Activated CD4-positive, alpha-beta T cell treated with anti-CD3 and anti-CD28 coated beads, Interleukin-2, amount 50 U/mL, for 4 hours (primary cell): ENCODE measurements at places on chromosomes 11 and 22.

GRCh38 chr11:35725885-35726284 is 63.3 kb downstream of the TRIM44 start:
- no peak for DNase-seq

GRCh38 chr11:28347371-28347770 is 239.2 kb downstream of the METTL15 start:
- no peak for DNase-seq

GRCh38 chr22:18731075-18731666 is 119.5 kb upstream of the RIMBP3 start:
- no peak for DNase-seq

DNA sequence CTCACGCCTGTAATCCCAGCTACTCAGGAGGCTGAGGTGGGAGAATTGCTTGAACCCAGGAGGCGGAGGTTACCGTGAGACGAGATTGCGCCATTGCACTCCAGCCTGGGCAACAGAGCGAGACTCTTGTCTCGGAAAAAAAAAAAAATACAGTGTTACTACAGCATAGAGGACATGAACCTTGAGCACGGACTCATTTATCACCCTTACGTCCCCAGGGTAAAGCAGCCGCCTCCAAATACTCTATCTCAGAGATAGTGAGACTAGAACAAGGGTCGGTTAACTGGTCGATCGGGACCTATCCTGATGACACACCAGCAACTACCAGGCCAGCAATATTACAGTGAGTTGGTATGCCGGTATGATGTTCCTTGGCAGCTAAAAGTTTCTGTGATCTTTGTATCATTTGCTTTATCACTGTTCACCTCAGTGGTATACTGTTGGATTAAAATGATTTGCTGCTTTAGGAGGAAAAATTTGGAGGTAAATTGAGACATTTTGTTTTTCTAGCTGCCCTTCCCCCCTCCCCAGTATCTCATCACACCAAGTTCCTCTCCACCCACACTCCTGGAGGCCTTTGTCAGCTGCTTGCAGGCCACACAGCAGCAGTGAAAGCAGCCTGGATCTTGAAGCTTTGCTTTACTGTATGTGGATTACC is 7.0 kb upstream of the SIDT2 start:
- no peak for DNase-seq

DNA sequence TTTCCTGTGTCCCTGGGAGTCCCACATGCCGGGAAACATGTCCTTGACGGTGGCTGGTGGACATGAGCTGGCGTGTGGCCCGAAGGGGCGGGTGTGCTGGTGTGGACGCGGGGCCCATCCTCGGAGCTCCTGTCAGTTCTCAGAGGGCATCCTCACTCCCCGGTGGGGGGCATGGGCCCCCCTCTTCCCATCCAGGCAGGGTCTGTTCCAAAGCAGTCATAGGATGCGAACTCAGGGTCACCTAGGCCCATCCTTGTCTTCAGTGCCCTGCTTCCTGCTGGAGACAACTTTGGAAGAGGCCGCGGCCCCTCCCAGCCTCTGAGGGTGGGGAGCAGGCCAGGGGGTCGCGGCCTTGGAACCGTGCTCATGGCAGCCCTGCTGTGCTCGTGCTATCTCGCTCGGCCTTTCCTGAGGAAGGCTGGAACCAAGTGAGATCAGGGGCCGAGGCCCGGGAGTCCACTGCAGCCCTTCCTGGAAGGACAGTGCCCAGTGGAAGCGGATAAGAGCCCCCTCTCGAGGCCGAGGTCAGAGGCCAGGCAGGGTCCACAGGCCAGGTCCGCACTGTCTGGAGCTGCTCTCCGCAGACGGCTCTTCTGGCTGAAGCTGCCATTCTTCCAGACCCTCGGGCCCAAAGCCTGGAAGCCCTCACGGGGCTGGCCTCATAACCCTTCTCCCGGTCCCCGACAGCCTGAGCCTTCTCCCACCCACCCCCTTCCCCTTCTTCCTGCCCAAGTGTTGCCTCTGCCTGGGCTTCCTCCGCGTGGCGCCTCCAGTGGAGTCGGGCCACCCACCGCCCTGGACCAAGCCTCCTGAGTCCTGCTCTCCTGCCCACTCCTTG is 8.7 kb downstream of the GRK2 start:
- DNase-seq = no peak

DNA sequence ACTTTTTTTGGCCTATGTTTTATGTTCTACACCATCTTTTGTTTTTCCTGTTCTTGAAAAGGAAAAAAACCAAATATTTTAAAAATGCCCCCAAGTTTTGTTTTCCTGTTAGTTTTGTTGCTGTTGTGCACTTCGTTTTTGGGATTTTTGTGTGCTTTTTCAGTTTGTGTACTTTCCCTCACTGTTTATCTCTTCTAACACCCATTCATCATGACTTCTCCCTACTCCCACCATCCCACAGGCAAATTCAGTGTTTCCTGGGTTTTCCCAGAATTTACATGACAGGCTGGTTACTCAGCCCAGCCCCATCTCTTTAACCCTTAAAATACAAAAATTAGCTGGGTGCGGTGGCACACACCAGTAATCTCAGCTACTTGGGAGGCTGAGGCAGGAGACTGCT is 15.6 kb downstream of the TMEM123 start:
- no peak for DNase-seq

- DNase-seq = peak; percentile 33
These were observed 6.5 kb downstream of the ADORA2A start for GRCh38 chr22:24433828-24434470.

GRCh38 chr11:10857459-10857708 is 469 bp downstream of the ZBED5 start:
- DNase-seq = no peak

DNA sequence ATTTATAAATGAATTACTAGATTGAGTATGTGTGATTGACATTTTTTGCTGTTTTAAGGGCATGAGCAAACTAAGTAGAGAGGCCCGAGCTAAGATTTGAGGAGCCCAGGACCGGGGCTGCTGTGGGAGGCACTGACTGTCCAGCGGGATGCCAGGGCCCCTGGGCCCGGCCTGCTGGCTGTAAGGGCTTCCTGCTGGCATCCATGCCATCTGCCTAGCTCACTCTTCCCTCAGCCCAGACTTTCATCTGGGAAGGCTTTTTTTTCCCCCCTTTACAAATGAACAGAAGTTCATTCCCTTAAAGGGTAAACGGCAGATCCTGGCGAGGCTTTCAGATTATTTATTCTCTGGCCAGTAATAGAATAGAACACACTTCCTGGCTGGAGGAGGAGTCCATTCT is 16.0 kb upstream of the TP53I11 start:
- DNase-seq = no peak

- no peak for DNase-seq
These were observed 554.2 kb downstream of the JRKL start for GRCh38 chr11:96943970-96944369.

DNA sequence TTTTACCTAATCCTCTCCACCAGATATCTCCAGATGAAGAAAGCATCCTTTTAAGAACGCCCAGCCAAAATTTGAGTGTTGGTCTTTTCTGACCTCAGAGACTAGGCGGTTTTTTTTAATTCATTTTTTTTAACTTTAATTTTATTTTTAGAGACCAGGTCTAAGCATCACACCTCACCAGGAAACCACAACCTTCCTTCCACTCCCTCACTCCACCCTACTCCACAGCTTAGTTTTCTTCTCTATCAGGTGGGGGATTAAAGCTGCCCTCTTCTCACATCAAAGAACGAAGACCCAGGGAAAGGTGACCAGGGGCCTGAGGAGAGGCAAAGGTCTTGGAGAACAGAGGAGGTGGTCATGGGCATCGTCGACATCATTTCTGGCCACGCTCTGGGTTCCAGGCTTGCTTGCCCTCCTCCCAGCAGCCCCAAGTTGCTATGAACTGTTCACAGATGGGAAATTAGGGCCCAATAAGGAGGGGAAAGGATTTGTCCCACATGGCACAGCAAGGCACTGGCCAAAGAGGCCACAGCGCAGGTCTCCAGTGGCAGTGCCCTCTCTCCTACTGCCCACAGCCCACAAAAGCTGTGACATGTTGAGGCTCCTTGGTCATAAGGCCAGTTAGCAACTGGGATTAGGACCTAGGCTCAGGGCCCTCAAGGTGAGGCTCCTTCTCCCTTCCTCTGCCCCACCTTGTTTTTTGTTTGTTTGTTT is 1.4 kb upstream of the PEX16 start:
- DNase-seq = no peak

DNA sequence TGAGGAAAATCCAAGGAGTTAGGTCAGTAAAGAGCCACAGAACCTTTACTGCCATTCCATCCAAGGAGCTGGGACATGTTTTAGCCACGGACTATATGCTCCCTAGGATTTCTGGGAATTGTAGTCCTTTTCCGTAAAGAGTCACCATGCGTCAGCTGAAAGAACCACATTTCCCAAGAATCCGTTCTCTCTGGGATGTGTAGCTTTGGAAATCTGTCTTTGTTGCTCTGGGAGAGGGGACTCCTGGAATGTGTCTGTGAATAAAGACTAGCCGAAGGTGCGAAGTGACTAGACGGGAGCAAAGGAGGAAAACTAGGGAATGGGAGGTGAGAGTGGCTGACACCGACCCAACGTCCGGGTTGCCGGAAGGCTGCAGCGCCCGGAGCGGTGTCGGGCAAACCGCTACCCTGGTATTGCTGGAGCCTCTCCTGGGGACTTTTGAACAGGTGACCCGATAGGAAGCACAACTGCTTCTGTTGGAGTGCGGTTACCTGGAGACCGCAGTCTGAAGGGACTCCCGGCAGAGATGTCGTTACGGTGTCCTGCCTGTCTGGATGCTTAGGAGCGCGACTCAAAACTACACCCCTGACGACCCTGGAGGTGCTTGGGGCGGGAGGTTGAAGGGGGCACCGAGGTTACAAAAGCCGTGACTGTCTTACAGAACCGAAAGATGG is at the start of gene IFTAP:
Gene IFTAP (plus strand): TSS at position 187 of the 674 bp plus-strand sequence. CDS start 15,602 bp downstream, outside the sequence.
- no peak for DNase-seq

DNA sequence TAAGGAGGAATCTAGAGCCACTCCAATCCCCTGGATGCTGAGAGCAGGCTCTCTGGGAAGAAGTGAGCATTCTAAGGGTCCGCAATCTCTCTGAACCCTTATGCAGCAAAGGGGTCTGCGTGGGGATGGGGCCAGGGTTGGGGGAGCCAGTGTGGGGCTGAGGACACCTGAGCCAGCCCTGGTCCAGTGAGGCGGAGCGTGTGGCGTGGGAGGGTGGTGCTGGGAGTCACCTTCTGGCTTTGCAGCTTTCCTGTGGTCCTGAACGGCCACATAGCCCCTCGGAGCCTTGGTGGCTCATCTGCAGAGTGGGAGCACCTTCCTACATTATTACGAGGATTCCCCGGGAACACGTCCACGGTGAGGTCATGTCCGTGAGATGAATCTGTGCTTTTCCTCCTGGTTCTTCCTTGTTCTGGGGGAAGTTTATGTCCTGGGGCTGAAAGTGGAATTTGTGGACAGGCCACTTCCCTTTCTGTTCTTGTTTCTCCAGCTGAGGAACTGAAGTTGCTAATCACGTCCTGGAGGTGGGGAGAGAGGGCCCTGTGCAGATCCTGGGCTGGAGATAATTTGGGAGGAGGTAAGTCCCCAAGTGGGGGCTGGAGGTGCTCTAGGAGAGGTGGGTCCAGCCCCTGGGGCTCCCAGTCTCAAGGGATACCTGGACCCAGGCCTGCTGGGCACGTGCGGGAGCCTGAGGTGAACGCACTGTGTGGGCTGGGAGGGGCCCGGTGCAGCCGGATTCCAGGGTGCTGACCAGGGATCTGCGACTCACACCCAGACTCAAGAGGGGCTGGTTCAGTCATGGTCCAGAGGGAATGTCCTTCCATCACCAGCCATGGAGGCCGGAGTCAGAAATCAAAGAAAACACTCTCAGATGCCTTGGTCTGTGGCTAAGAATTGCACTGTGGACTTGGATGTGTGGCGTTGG is 6.1 kb downstream of the MRGPRE start:
- DNase-seq = no peak

- DNase-seq = peak; percentile 17
These were observed 27.8 kb downstream of the WEE1 start for GRCh38 chr11:9601037-9601875.

GRCh38 chr22:44615602-44616180 is 86.3 kb upstream of the PRR5 start:
- no peak for DNase-seq

DNA sequence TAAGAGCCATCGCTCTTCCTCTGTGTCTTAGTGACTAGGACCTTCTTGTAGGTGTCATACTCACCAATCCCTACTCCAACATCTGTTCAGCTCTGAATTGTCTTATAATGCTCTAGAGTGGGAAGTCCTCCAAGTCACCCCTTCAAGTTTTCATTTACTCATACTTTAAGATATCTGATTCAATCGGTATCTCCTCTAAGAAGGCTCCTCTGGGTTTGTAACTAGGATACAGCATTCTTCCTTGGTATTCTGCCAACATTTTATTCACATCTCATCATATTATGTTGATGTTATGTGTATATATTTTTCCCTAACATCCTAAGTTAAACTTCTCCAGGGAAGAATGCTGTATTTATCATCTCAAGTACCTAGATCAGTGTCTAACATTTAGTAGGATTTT is 662.1 kb downstream of the NTM start:
- no peak for DNase-seq

- no peak for DNase-seq
These were observed 1.5 kb downstream of the SYN3 start for GRCh38 chr22:33056690-33057089.

DNA sequence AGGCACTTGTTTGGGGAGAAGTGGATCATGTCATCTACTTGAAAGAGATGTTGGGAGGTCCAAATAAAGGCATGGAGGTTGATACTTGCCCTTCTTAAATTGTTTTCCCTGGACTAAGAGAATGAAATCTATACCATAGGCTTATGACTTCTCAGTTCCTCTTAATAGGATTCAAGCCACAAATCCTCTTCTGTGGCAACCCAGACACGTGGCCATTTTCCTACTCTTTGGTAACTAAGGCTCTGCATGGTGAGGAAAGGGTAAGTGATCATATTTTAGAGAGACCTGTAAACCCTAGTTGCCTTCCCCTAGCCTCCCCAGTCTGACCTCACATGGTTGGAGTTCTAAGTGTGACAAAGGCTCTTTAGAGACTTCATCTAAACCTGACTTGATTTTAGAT is 72.9 kb upstream of the CD44 start:
- no peak for DNase-seq

DNA sequence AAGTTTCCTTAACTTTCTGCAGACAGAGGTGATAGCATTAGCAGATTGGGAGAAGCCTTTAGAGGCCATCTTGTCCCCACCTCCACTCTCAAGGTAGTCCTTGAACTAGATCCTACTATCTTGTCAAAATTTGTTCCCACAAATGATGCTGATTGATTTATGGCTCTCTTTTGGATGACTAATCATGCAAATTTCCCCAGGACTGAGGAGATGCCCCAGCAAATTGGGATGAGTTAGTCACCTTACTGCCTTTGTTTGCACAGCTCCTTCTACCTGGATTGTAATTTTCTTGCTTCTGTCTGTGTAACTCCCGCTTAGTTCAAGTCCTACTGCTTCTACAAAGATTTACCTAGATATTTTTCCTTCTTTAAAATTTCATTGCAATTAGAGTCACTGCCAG is 391.4 kb upstream of the CADM1 start:
- no peak for DNase-seq

- DNase-seq = no peak
These were observed 63.7 kb downstream of the PRDM11 start for GRCh38 chr11:45209891-45210699.

GRCh38 chr22:22731374-22731676 is 86.9 kb downstream of the GGTLC2 start:
- no peak for DNase-seq
